ENCODE measurements at places on chromosomes 5 and 9. TPM values are rescaled to one million over a fixed set of nuclear protein-coding genes. Genes with fewer than 3 reads are reported as not detected.

The CYFIP2 gene
- polyA plus RNA-seq: 124 TPM

The PLEKHG4B gene
- polyA plus RNA-seq: 15.0 TPM

The SMARCA2 gene
- 137 TPM for polyA plus RNA-seq

The C9orf50 gene
- polyA plus RNA-seq: 0.30 TPM

The TGFBI gene
- 204 TPM for polyA plus RNA-seq

The SH3GL2 gene
- 5.3 TPM for polyA plus RNA-seq

The ZNF300 gene
- 53.0 TPM for polyA plus RNA-seq

The LHX6 gene
- polyA plus RNA-seq: 3.5 TPM

The ALDH1A1 gene
- 281 TPM for polyA plus RNA-seq

The CNTNAP3B gene
- polyA plus RNA-seq: 17.5 TPM

The PCSK1 gene
- 0.38 TPM for polyA plus RNA-seq

The ZNF367 gene
- polyA plus RNA-seq: 12.7 TPM

The BARHL1 gene
- polyA plus RNA-seq: not detected

The LCN1 gene
- polyA plus RNA-seq: not detected

The SLC25A51 gene
- 23.9 TPM for polyA plus RNA-seq

The SYNPO gene
- 85.9 TPM for polyA plus RNA-seq

The COL27A1 gene
- polyA plus RNA-seq: 45.2 TPM

The PCA3 gene
- 0.96 TPM for polyA plus RNA-seq

The GMCL2 gene
- not detected for polyA plus RNA-seq

The CCDC112 gene
- 20.5 TPM for polyA plus RNA-seq

The CDC25C gene
- polyA plus RNA-seq: 11.7 TPM

The TPM2 gene
- polyA plus RNA-seq: 146 TPM

The IPPK gene
- polyA plus RNA-seq: 13.7 TPM

The ST6GALNAC6 gene
- polyA plus RNA-seq: 38.4 TPM

The PIP5KL1 gene
- 1.4 TPM for polyA plus RNA-seq

The SVEP1 gene
- 6.2 TPM for polyA plus RNA-seq

The MXD3 gene
- polyA plus RNA-seq: 16.7 TPM

The TERT gene
- 0.33 TPM for polyA plus RNA-seq

The PKD2L2 gene
- 0.48 TPM for polyA plus RNA-seq

The SLC6A3 gene
- 0.60 TPM for polyA plus RNA-seq

The COL5A1 gene
- 77.3 TPM for polyA plus RNA-seq

The NR2F1-AS1 gene
- 59.1 TPM for polyA plus RNA-seq

The TRPM3 gene
- 15.4 TPM for polyA plus RNA-seq

The ELOVL7 gene
- polyA plus RNA-seq: 20.3 TPM

The MAP1B gene
- polyA plus RNA-seq: 15.8 TPM

The IRX2 gene
- polyA plus RNA-seq: 23.7 TPM

The EFCAB9 gene
- polyA plus RNA-seq: not detected

The C9orf72 gene
- 24.9 TPM for polyA plus RNA-seq

The HABP4 gene
- 19.3 TPM for polyA plus RNA-seq

The PRDM9 gene
- polyA plus RNA-seq: 0.15 TPM

The PHF24 gene
- polyA plus RNA-seq: 0.33 TPM

The KIF12 gene
- 170 TPM for polyA plus RNA-seq

The CSF1R gene
- 11.8 TPM for polyA plus RNA-seq
